Cerebellar nuclear complex (tissue), 1 donor: ENCODE measurements at places on chromosomes 2 and 18.

DNA sequence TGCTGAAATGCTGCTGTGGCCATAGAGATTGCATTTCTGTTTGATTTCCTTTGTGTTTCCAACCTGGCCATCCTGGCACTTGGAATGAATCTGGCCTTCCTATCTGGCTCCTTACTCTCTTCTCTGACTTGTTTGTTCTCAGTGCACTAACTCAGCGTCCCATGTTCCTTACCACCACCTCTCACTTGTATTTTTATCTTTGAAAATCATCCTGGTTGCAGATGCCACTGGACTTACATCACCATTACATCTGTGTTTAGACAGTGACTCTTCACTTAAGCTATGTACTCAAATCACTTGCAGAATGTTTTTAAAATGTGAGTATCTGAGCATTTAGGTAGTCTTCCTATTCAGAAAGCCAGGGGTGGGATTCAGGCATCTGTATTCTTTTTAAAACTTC lies 239.5 kb downstream of the WDR7 start:
- DNase-seq, result no peak

GRCh38 chr2:148553332-148553887 lies 91.1 kb upstream of the EPC2 start:
- no peak for DNase-seq

- DNase-seq, result no peak
These were observed 76.6 kb upstream of the BCL2L11 start for GRCh38 chr2:111044066-111044465.

GRCh38 chr2:24359129-24360049 lies 947 bp downstream of the ITSN2 start:
- DNase-seq, result no peak

- no peak for DNase-seq
These were observed 2.4 kb downstream of the NEU4 start for GRCh38 chr2:241811201-241811951.

DNA sequence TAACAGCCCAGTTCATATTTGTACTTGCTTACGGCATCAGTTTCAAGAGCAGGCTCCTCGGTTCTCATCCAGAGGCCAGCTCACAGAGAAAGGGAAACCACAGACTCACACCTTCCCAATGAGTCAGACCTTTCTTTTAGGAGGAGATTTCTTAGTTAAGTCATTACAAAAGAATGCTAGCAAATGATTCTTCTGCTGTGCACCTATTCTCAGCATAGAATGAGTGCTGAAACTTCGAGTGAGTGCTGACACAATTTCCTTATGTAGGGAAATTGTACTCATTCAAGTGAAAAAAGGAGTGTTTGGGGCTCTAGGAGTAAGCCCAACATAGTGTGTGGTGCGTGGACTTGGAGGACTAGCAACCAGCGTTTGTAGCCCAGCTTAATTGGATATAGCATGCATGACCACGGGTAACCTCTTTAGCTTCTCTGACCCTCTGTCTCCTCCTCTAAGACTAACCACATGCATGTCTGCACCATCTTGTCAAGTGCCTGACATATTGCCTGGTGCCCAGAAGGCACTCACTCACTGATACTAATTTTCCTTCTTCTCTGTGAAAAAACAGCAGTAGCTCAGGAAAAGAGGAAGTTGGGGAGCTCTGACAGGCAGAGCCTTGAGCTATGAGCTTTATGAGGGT lies 87.0 kb downstream of the ALPK2 start:
- no peak for DNase-seq

DNA sequence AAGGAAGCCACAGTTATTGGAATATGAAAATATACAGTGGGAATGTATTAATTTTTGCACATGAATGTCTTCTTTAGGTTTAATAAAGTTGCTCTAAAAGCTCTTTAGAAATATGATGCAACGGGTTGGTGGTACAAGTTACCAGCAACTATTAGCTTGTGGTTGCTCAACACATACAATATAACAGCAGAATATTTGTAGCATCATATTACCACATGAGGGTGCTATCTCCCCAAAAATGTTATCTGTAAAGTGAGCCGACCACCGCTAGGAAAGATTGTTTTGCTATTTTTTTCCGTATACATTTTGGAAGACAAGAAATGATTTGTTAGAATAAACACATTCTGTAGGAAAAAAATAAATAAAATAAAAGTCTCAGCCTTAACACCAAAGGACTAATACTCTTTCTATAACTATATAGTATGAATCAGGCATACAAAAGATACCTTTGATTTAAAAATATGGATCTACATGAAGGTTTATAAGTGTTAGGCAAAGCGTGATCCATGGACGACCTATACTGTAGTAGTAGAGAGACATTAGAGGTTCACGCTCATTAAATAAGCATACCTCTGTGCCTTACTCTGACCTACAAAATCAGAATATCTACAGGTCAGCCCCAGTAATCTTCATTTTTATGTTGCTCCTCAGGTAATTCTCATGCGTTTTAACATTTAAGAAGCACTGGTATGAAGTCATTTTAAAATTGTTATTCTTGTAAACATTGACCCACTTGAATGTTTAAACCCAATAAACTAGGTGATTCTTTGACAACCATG lies 1110.6 kb upstream of the ACVR2A start:
- DNase-seq, result no peak

- no peak for DNase-seq
These were observed 290.6 kb downstream of the NDUFA10 start for GRCh38 chr2:239734436-239735005.

DNA sequence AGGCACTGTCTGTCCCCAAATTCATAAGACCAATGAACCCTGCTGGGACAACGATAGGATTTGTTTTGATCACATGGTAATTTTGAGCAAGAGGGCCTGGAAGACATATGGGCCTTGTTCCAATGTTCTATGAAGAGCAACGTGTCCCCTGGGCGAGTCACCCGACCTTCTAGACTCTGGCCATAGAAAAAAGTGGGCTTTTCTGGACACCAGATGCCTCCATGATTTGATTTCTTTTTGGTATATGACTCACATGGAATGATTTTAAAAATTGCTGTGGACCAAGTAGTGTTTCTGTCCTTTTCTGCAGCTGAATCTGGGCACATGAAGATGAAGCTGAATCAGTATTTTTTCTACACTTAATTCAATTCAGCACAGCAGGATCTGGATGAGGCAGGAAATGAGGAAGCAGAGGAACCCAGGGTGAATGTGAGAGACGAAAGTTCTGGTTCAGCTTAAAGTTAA lies 104.9 kb downstream of the CDC42EP3 start:
- DNase-seq, result no peak

DNA sequence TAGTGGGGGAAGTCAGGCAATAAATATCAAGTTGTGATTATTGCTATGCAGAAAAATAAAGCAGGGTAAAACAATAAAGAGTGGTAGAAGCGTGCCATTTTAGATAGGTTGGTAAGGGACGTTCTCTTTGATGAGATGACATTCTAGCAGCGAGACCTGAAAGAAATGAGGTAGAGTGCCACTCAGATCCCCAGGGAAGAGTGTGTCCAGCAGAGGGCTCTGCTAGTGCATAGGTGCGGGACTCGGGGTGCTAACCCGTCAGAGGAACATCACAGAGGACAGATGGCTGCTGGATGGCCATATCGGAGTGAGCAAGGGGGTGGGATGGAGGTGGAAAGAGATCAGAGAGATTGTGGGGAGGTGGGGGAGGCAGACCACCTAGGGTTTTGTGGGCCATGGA lies 16.3 kb upstream of the GTF2A1L start:
- no peak for DNase-seq

DNA sequence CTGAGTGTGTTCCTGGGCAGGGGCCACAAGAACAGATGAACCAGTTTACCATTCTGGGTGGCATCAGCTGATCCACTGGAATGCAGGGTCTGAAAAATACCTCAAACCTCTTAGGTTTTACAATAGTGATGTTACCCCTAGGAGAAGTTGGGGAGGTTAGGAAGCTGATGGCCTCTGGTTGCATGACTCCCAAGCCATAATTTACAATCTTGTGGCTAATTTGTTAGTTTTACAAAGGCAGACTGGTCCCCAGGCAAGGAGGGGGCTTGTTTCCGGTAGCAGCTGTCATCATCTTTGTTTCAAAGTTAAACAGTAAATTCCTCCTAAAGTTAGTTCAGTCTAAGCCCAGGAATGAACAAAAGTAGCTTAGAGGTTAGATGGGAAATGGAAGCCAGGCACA lies 113.8 kb upstream of the SLC38A11 start:
- DNase-seq, result no peak

- DNase-seq, result no peak
These were observed 816.8 kb downstream of the TRIB2 start for GRCh38 chr2:13533524-13533922.

GRCh38 chr2:126761256-126761980 lies 105.5 kb downstream of the GYPC start:
- DNase-seq, result no peak

- DNase-seq, result no peak
These were observed 206.3 kb upstream of the GYPC start for GRCh38 chr2:126449677-126450076.

DNA sequence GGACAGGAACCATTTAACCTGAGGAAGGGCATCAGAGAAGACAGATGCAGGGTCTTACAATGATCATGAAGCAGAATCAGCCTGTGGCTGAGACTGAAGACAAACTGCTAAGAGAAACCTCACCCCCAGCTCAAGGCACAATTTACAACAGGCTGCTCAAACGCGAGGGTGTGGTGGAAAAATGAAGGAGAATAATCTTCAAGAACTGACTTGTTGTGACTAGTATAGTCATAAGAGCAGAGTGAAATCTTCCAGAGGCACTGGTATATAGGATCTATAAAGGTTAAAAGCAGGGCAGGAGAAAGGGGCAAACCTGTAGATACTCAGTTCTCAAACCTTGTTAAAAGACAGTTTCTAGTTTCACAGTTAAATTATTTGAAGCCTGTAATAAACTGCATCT lies 1155.8 kb upstream of the TMEFF2 start:
- no peak for DNase-seq

- no peak for DNase-seq
These were observed 17.6 kb upstream of the TMEM247 start for GRCh38 chr2:46461709-46462171.

DNA sequence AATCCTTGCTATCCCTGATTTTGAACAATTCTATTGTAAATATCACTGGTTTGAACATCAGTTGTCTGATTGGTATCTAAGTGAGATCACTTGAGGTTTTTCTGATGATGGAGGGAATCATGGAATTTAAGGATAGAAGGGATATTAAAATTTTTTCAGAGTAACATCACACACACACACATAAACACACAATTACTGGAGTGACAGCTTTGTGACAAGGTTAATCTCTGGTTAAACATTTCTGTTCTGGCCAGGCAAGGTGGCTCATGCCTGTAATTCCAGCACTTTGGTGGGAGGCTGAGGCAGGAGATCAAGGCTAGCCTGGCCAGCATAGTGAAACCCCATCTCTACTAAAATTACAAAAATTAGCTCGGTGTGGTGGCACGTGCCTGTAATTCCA lies 85.3 kb downstream of the SOCS6 start:
- DNase-seq, result no peak

- DNase-seq, result no peak
These were observed 72.0 kb upstream of the CTAGE1 start for GRCh38 chr18:22489704-22490103.

DNA sequence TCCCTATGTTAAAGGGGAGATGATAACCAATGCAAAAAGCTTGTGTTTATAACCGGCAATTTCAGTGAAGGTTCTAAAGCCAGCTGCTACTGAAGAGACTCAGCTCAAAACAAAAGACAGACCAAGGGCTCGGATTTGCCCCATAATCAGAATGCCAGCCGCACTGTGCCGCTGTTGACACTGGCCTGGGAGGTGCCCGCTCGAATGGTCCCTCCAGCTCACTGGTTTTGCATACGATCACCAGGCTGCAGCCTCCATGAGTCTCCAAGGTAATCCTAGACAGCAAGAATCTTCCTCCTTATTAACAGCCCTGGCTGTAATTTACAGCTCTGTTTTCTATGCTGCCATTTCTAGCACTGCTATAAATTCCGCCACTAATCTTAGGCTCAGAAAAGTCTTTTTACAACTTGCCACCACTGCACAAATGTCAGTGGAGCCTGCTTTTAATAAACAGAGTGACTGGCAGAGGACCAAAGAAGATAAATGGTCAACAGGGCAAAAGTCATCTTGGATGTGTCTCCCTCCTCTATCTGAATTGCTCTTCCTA lies 155.7 kb upstream of the SH3BP4 start:
- DNase-seq, result no peak

DNA sequence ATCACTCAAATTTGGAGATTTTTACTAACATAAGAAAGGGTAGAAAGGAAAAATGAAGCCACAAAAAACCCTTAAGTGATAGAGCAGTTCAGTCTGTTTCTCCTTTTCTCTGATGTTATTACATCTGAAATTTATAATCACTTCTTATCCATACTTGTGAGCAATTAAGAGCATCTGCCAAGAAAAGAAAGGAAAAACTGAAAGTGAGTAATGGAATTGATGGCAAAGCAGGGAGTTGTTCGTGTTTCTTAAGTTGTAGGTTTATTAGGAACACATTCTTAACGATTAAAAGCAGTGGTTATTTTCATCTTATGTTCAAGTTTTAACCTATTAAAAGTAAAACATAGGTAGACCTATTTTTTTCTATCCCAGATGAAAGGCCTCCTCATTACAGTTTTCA lies 277.7 kb downstream of the RND3 start:
- DNase-seq, result no peak

- DNase-seq, result no peak
These were observed 182.7 kb downstream of the ETAA1 start for GRCh38 chr2:67579806-67580205.

DNA sequence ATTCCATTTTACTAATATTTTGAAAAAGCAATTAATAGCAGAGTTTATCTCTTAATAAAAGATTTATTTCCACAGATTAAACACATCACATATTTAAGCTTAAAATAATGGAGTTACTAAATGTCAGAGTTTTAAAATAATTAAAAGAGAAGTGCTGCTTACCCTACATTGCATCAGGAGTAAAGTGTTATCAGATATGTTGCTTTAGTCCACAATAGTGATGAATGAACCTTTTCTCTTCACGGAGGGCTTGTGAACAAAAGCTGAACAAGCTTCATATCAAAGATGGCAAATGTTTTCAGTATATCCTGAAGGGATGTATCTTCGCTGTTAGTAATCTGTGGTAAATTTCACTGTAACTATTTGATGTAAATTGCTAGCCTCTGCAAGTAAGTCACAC lies 69.4 kb upstream of the TTC27 start:
- no peak for DNase-seq

DNA sequence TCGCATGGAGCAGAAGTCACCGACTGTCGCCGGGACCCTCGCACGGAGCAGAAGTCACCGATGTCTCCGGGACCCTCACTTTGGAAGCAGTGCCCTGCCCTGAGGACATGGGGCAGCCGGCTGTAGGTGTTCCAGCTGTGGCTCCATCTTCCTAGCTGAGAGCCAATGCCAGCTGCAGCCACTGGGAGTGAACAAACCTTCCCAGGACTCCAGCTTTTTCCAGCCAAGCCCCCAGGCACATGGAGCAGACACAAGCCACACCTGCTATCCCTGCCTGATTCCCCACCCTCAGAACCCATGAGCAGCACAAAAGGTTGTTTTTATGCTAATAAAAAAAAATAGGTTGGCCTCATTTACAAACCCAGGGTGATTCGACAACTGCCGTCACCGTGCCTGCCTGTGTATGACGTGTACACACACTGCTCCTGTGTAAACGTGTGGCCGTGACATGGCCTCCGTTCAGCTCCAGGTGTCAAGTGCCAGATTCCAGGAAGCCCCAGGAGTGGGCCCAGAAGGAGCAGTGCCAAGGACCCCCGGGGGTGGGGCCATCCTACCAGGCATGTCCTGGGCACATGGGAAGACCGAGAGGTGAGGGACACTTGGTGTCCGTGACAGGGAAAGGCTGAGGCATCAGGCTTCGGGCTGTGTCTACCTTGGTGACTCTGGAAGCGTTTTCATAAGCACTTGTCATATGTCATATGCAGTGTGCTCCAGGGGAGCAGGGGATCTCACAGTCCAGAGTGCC lies 91.5 kb downstream of the EIPR1 start:
- DNase-seq, result no peak
